Thoracic aorta (tissue), 2 donors: ENCODE measurements at places on chromosomes 5 and 9. TPM values are rescaled to one million over a fixed set of nuclear protein-coding genes. Genes with fewer than 3 reads are reported as not detected.
A peak's percentile ranks its signal among the peaks of the same experiment; 100 is the strongest.

GRCh38 chr5:167514461-167514860 is 777.0 kb upstream of the WWC1 start:
- DNase-seq, result no peak

The CLINT1 gene
- total RNA-seq, result 84.0 TPM

GRCh38 chr9:88460587-88461332 is 72.5 kb downstream of the SPIN1 start:
- no peak for DNase-seq

GRCh38 chr5:172185096-172185461 is 2.9 kb downstream of the STK10 start:
- no peak for DNase-seq

DNA sequence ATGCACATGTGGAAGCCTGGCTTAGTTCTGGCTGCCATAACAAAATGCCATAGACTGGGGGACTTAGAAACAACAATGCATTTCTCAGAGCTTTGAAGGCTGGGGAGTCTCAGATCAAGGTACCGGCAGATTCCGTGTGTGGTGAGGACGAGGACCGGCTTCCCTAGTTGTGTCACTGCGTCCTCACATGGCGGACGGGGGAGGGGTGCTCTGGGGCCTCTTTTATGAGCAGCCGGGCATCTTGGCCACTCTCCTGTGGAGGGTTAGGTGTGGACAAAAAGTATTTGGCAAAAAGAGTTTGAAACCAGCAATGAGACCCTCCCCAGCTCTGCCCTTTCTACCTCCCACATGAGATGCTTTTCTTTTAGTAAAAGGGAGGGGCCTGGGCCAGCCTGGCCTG is 118.5 kb upstream of the LPCAT1 start:
- DNase-seq, result no peak

DNA sequence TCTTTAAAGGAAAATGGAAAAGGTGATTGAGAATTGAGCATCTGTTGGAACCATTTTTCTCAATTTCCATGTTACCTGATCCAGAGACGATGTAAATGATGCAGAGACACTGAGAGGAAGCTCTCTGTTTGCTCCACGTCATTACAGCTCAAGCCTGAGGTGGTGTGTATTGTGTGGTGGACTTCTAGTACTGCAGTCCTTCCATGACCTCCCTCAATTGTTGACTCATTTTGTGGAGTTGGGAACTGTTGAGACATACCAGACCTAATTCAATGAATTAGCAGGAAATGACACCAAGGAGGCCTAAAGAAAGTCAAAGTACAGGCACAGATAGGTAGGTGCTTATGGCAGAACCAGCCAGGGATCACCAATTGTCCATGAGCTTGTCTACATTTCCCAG is 15.6 kb upstream of the LVRN start:
- no peak for DNase-seq

The BARHL1 gene
- not detected for total RNA-seq

The TMEM174 gene
- not detected for total RNA-seq

DNA sequence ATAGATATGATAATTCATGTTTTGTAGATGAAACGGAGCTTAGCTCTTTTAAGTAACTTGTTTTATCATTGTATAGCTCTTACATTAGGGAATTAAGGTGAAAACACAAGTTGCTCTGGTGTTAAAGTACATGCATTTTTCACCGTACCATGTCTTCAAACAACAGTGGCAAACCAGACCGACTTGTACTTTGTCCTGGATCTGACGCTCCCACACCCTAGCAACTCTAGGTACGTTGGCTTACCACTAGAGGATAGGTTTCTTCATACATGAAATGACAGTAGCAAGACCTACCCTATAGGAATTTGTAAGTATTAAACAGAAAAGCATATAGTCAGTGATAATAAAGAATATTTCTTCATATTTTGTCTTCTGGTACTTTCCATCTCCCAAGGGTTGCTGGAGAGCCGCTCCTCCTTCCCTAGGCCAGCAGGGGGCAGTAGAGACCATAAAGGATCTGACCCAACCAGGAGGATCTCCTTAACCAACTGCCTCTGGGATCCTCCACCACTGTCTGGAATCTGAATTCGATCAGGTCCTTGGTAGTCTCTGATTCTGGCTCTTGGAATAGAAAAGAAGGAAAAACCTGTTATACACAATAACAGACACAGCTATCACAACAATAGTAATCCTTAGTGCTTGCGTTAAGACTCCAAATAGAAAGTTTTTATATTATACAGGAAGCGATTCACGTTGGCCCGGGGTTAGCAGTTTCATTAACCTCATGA is 136.7 kb downstream of the CAVIN4 start:
- no peak for DNase-seq

GRCh38 chr5:153827397-153827796 is 211.3 kb downstream of the FAM114A2 start:
- DNase-seq, result no peak

- no peak for DNase-seq
Measured at GRCh38 chr9:135607401-135608293, 31.7 kb downstream of the GLT6D1 start.

DNA sequence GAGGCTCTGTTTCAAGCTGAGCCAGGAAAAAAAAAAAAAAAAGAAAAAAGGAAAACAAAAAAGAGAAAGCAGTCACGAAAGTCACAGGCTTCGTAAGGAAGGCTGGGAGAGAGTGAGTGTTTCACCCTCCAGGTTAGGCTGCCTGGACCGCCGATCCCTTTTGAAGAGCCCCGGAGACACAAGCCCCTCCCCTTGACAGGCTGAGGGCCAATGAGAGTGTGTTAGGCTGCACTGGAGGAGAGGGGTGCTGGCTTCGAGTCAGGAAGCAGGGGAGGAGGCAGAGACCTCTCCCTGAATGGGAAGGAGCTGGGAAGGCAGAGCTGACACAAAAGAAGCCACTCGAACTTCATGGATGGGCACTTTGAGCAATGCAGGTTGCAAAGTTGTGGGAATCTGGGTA is at the start of gene NMUR2:
Gene NMUR2 (minus strand): TSS at position 135 of the 400 bp plus-strand sequence. CDS start 166 bp downstream, outside the sequence.
- DNase-seq, result no peak

- no peak for DNase-seq
Measured at GRCh38 chr9:126389992-126390391, 63.4 kb downstream of the MVB12B start.

The OTULINL gene
- 6.4 TPM for total RNA-seq

The CCDC187 gene
- not detected for total RNA-seq

DNA sequence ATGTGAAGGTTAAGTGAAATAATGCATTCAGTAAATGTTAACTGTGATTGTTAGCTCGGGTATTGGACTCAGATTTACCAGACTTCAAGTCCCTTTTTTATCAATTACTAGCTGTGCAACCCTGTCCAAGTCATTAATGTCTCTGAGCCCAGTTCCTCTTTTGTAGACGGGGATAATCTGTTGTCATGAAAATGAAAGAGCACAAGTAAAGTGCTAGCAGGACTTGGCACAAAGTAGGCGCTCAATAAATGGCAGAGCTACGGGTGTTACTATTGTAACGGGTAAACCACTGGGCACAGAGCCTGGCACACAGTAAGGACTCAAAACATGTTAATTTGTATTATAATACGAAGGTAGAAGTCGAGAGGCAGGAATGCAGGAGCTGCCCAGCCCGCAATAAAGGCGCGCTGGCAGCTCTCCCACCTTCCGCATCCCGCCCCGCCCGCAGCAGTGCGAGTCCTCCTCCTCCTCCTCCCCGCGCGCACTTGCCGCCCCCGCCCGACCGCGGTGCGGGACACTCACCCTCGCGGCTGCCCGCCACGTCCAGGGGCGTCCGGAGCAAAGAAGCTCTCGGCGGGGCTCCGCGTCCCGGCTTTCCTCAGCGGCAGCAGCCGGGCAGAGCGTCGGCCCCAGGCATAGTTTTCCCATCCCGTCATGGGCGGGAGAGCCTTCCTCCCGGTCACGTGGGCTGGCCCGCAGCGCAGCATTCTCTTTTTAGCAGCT is at the start of gene C1QTNF2:
Gene C1QTNF2 (minus strand): TSS at position 637 of the 723 bp plus-strand sequence. CDS start 15,615 bp downstream, outside the sequence.
- no peak for DNase-seq

The SLC1A1 gene
- 3.7 TPM for total RNA-seq

DNA sequence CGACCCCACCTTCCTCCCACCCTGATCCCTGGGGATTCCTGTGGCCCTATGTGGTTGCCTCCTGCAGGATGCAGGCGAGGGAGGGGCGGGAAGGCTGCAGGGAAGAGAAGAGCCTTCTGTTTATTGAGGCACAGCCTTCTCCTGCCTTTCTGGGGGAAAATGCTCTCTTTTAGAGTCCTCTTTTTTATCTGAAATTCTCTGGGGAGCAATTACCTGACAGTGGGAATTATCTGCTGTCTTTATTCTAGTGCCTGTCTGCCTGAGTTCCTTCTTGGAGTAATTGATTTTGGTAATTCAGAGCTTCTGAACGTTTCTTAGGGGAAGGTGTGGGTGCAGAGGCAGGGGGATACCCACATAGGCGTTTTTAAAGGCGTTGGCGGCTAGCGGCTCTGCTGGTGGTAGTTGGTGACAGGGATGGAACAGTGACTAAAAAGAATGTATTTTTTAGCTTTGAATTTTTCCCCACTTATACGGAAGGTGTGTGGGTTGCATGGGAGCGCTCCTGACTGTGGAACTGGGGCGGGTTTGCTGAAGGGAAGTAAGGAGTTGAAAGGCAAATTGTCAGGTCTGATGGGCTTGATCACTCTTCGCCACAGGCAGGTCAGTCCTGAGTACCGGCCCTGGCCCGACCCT is 35.2 kb upstream of the DAB2IP start:
- DNase-seq, result no peak

- peak; percentile 34 for DNase-seq
Measured at GRCh38 chr9:95189251-95190098, 128.0 kb downstream of the FANCC start.

GRCh38 chr9:73411494-73411893 is 259.8 kb downstream of the ANXA1 start:
- DNase-seq, result no peak
